Cardiac muscle cell (in vitro differentiated cells and primary cell): ENCODE measurements at places on chromosomes 6 and 20. TPM values are rescaled to one million over a fixed set of nuclear protein-coding genes. Genes with fewer than 3 reads are reported as not detected.

DNA sequence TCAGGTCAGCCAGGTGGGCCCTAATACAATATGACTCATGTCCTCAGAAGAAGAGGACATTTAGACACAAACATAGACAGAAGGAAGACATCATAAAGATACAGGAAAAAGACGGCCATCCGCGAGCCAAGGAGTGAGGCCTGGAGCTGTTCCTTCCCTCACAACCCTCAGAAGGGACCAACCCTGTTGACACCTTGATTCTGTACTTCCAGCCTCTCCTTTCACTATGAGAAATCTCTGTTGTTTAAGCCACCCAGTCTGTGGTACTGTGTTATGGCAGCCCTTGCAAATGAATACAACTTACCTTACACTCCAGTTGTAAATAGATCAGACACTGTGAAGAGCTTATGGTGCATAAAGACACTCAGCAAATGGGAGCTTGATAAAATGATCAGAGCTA, 199.7 kb downstream of the SAMD5 start:
- DNase-seq: no peak

GRCh38 chr20:59820204-59821041, 113.0 kb downstream of the SYCP2 start:
- no peak for DNase-seq

GRCh38 chr6:16354692-16355091, 116.3 kb downstream of the GMPR start:
- DNase-seq: no peak

- no peak for DNase-seq
Observed at GRCh38 chr6:125798734-125799508, 8.2 kb downstream of the NCOA7 start.

DNA sequence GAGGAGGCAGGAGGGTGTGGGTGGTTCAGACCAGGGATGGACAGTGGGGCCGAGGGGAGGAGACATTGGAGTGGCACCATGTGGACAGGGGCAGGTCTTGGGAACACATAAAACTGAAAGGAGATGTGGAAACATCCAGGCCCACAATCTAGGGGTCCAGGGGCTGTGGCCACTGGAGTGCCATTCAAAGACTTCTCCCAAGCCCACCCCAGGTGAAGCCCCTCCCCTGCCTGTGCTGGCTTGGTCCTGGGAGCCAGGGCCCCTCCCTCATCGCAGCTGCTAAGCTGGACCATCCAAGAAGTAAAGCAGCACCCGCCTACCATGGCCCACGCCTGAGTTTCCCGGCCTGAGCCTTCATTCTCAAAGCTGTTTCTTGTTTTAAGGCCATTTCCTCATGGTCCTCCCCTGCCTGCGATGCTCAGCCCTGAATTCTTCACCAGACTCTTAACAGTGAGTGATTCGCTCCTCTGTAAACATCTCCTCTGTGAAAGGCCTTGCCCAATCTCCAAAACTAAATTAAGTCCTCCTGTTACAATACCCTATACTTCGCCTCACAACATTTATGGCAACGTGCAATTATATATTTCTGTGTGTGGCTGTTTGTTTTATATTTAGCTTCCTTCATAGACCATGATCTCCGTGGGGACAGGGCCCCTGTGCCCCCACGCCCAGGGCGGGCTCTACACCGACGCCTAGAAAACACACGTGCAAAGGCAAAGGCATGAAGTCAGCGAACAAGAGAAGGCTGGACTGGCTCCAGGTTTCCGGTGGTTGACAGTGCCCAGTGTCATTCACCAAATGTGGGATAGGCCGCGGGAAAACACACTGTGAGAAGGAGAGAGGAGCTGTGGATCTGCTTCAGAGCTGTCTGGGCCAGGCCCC, 267.8 kb downstream of the ERMARD start:
- DNase-seq: no peak

DNA sequence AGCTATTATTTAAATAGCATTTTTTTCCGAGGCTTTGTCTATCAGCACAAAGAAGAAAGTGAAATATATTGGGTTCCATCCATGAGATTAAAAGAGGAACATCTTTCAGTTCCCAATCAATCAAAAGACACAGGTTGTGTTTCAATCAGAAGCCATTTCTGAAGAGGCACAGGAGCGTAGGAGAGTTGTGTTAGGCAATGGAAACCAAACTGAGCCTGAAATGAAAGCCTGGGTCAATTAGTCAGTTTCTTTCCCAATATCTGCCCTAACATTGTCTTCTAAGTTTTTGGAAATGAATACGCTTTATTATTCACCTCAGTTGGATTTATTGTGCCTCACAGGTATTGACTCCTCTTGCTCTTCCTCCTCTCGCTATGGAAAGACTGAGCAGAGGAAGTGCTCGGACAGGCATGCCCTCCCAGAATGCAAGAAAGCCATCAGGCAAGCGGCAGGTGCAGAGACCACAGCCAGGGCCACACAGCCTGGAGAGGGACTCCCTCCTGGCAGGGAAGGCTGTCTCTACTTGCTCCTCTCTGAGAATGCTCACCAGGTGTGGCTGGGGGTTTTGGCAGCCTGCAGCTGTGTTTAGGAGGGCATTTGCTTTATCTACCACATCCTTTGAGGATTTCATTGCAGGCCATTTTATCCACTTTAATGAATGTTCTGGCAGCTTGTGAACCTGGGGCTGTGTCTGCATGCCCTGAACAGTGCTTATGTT, 100.8 kb upstream of the NEDD9 start:
- no peak for DNase-seq

TAF8 gene
- 26.7 and 31.6 TPM in 2 replicates for total RNA-seq

KIAA0408 gene
- total RNA-seq: 0.07 and 0.27 TPM in 2 replicates

TREML1 gene
- not detected in 2 replicates for total RNA-seq

- DNase-seq: no peak
Observed at GRCh38 chr6:109252261-109253041, 129.8 kb downstream of the CD164 start.

DNA sequence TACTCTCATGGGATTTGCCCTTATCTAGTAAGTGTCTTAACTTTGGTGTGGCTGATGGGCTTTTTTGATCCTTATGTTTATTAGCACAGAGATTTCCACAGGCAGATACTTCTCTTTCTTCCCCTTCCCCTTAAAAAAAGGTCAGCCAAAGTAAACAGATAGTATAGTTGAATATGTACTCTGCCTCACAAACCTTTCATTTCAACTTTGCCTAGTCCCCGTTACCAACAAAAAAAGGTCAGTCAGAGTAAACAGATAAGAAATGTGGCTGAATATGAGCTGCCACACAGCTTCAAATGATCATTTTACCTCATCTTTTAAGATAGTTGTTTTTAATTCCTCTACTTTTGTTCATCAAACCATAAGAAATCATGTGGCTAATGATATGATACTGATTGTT, 34.1 kb upstream of the SLC35D3 start:
- no peak for DNase-seq

DNA sequence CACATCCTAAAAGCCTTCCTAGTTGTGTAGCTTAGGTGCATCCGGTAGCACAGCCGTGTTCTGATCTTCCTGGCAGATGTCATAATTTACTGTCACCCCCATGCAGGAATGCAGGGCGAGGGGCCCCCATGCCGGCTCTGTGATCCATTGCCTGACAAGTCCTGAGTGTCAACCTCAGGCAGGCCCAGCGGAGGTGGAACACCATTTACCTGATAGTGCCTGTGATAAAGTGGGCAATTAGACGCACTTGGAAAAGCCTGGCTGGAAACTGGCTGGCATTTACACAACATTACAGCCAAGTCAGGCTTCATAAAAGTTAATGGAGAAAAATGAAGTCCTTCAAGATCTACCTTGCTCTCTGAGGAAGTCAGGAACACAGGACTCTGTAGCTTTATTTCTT, 521.4 kb upstream of the JAG1 start:
- peak; percentile 69 for DNase-seq

PNPLA1 gene
- total RNA-seq: not detected in 2 replicates

FAM184A gene
- 4.2 and 13.7 TPM in 2 replicates for total RNA-seq

DNA sequence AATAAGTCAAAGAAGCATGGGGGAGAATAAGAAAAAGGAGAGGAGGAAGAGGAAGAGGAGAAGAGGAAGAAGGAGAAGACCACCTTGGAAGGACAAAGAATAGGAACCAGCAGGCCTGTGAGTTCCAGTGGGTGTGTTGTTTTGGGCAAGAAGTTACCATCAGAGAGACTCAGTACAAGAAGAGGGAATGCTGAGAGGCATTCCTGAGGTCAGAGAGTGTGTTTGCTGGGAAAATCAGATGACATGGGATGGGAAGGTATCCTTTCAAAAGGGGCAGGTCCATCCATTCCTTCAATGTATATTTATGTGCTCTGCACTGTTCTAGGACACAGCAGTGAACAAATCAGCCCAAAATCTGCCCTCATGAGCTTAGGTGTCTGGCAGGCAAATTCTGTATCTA, 40.5 kb upstream of the PRIM2 start:
- no peak for DNase-seq

DNA sequence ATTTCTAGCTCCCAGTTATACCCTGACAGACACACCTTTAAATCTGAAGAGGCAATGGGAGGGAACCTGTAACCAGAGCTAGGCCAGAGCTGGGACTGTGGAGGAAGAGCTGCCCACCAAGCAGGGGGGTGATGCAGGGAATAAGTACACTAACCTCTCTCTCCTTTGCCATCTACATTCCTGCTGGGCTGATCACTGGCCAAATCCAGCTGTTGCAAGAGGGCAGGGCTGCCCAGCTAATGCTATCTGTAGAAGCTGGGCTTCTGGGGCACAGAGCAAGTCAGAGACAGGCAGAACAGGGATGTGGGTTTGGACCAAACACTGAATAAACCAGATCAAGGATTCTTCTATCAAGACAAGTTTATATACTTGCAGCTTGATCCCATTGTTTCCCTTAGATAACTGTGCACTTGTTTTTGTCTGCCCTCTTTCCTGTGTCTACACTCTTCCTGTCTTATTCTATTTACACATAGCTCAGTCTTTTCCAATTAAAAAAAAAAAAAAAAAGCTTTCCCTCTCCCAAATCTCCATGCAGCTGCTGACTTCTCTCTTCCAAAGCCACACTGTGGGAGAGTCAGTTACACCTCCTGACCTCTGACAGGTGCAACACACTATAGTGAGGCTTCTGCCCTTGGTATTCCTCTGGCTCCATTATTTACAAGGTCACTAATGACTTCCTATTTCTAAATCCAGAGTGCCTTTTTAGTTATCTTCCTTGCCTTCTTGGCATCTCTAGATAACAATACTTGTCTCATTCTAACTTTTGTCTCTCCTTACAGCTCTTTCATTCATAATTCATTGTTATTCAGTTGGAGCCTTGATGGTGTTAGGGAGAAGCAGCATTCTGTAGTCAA, 43.7 kb downstream of the TRIM38 start:
- DNase-seq: no peak

PPP1R14C gene
- 104 and 106 TPM in 2 replicates for total RNA-seq

DNA sequence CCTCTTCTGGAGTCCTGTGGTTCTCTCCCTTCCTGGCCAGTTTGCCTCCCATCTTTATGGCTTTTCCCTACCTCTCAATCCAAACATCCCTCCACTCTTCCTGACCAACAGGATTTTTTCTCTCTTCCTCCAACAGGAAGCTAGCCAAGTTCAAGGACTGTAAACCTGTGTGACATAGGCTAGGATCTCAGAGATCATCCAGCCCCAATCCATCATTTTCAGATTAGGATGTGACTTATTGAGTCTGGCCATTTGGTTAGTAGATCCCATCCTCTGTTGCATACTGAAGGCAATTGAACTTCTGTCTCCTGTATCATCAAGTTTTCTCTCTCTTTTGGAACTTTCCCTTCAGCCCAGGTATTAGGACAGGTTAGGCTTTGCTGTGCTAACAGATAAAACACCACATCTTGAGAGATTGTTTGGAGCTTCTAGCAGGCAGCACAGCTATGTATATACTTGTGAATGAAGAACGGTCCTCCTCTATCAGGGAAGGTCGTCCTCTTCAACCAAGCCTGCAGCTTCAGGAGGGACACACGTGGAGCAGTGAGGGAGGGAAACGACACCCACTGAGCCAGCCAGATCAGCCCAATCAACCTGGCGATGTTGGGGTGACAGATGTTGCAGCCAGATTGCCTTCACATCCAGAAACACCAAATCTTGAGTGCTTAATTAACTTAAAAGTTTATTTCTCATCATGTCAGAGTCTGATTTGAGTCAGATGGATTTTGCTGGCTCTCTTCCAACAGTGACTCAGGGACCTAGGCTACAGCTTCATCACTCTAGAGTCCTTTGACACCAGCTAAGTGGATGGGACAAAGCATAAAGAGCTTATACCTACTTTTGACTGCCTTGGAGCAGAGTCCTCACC, 106.8 kb downstream of the GJA10 start:
- DNase-seq: no peak

- DNase-seq: no peak
Observed at GRCh38 chr6:119314885-119315272, 34.7 kb downstream of the MAN1A1 start.

- DNase-seq: no peak
Observed at GRCh38 chr6:715709-716491, 23.0 kb upstream of the EXOC2 start.

DNA sequence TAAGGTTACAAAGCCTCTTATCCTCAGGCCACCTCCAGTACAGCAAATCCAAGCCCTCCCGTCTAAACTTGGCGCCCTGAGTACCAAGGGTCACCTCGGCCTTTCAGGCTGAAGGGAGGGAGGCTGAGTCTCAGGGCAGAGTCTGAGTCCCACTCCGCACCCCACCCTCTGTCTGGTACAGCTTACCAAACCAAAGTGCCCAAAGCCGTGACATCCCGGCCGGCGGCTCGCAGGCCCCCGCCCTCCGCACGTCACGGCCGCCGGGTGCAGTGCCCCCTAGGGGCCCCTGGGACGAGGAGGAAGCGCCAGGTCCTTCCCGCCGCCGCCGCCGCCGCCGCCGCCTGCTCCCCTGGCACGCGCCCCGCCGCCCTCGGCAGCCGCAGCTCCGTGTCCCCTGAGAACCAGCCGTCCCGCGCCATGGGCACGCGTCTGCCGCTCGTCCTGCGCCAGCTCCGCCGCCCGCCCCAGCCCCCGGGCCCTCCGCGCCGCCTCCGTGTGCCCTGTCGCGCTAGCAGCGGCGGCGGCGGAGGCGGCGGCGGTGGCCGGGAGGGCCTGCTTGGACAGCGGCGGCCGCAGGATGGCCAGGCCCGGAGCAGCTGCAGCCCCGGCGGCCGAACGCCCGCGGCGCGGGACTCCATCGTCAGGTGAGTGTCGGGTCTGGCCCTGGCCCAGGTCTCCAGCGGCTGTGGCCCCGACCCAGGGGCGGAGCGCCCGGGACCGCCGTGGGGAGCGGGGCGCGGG, at the start of gene MTHFD1L:
TSS of gene MTHFD1L (plus strand) at position 297 of the 741 bp plus-strand sequence. CDS start at position 418, 121 bp downstream.
- peak; percentile 88 for DNase-seq

SLC22A3 gene
- total RNA-seq: 0.74 TPM in 1 of 2 replicates, not detected in the other

NR2E1 gene
- total RNA-seq: not detected in 2 replicates

- DNase-seq: no peak
Observed at GRCh38 chr6:815348-815738, 122.4 kb upstream of the EXOC2 start.

SEMG1 gene
- total RNA-seq: not detected in 2 replicates

GRCh38 chr6:162688751-162689345, 38.7 kb downstream of the PRKN start:
- no peak for DNase-seq

OLIG3 gene
- not detected in 2 replicates for total RNA-seq

MBOAT1 gene
- 9.1 and 15.5 TPM in 2 replicates for total RNA-seq
